Uterus (tissue), 4 donors: ENCODE measurements at places on chromosomes 12 and 14. TPM values are rescaled to one million over a fixed set of nuclear protein-coding genes. Genes with fewer than 3 reads are reported as not detected.
A peak's percentile ranks its signal among the peaks of the same experiment; 100 is the strongest.

- DNase-seq = no peak
These were observed 122.2 kb upstream of the IGF1 start for GRCh38 chr12:102602521-102602920.

DNA sequence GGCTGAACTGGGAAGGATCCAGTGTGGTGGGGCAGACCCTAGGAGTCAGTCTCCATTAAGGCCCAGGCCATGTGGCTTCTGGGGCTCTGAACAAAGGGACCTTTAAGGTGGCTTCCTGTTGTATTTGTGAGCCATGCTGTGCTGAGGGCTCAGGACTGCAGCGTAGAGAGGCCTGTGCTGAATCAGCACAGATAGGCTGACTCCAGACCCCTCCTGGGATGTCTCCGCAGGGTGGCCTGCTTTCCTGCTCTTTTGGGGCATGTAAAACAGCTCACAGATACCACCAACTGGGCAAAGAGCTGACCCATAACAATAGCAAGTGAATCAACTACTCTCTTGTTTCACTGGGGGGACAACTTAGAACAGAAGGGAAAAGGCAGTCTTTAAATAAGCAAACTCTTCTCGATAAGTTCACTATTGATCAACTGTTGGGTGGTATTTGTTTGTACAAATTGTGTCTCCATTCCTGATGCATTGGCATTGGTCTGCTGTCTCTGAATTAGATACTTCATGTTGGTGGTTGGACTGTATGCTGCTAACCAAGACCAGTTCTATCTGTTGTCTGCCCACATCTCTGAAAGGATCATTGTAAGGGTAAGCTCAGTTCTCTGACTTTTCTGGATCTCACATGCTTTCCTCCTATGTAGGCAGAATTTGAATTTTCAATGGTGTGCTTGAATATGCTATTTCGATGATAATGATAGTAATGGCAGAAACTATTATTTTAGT lies 71.8 kb downstream of the MYRFL start:
- no peak for DNase-seq

- DNase-seq = peak; percentile 65
These were observed 67.2 kb downstream of the CCDC92 start for GRCh38 chr12:123905319-123905925.

GRCh38 chr12:31803306-31804184 lies 74.7 kb upstream of the AMN1 start:
- DNase-seq = no peak

Gene SMCO2
- not detected for total RNA-seq

- DNase-seq = no peak
These were observed 9.0 kb upstream of the KANSL2 start for GRCh38 chr12:48690990-48691389.

Gene ADAMTS20
- not detected for total RNA-seq

GRCh38 chr12:2364631-2365051 lies 311.9 kb downstream of the CACNA1C start:
- no peak for DNase-seq
